ENCODE measurements at places on chromosomes 7 and 10.

- no peak for DNase-seq
Measured at GRCh38 chr10:6601246-6601805, 21.2 kb upstream of the PRKCQ start.

GRCh38 chr7:70752794-70753241 is 379.1 kb upstream of the GALNT17 start:
- DNase-seq = peak; percentile 56

- DNase-seq = peak; percentile 59
Measured at GRCh38 chr7:145957160-145957890, 159.3 kb upstream of the CNTNAP2 start.

DNA sequence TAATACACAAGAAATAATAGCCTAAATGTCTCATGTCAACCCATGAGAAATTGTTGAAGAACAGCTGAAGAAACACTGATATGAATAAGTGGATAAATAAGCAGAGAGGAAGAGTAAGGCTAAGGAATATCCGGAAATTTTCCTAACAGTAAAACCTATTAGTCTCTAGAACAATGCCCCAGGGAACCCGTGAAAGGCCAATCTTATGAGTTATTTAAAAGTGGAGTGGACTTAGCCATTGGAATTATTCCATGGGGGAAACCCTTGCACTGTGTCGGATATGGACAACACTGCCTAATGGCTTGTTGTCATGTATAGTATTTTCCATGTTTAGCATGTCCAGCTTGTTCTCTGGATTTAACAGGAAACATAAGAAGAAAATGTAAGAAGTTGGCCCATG is 217.2 kb upstream of the PLXNA4 start:
- no peak for DNase-seq

- no peak for DNase-seq
Measured at GRCh38 chr10:99548041-99548530, 15.3 kb downstream of the NKX2-3 start.
